HTR-8/SVneo (cell line): ENCODE measurements at places on chromosomes 13 and 19.

GRCh38 chr19:48966541-48967345, 1.6 kb downstream of the FTL start:
- no peak for DNase-seq

- no peak for DNase-seq
Measured at GRCh38 chr13:34869696-34870095, 72.4 kb upstream of the NBEA start.

DNA sequence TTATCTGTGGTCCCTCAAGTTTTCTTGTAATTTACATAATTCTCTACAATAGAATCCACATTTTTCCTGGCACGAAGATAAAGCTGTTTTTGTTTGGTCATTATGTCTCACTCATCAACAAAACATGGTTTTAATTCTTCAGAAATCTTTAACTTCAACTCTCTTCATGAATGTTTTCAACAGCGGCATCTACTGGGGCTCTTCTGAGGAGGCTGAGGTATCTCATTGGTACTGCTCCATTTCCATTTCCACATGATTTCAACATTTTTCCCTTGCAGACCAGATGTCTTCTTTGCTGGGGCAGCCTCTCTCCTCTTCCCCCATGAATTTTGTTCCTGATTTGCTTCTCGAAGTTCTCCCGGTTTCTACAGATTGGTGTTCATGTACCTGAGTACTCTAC, 5.8 kb upstream of the KBTBD7 start:
- no peak for DNase-seq

DNA sequence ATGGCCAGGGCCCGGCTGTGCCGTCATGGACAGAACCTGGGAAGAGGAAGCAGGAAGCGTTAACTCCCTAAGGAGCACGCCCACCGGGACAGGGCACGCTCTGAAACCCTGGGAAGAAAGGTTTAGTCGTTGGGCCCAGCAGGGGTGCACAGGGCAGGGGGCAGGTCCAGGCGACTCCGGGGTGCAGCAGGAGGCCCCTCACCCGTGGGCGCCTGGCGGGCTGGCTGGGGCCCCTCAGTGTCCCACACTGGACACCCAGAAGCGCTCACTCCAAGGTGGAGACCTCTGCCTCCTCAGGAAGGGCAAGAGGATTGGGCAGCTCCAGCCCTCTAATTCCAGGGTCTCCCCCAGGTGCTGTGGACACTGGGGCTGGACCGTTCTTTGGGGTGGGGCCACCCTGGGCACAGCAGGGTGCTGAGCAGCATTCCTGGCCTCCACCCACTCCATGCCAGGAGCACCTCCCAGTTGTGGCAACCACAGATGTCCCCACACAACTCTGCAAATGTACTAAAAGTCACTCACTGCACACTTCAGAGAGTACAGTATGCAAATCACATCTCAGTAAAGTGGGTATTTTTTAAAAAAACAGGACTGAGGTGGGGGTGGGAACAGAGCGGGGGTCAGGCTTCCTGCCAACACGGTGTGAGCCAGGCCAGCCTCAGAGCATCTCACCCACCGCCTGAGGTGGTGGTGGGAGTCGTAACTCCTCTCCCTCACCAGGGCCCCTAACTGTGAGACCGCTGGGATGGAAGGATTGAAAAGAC, 35.2 kb downstream of the PIP5K1C start:
- no peak for DNase-seq

GRCh38 chr19:45376045-45376724, 5.8 kb upstream of the ERCC2 start:
- peak; percentile 85 for DNase-seq

- DNase-seq, result no peak
Measured at GRCh38 chr19:35793381-35794165, 18.2 kb downstream of the ARHGAP33 start.

DNA sequence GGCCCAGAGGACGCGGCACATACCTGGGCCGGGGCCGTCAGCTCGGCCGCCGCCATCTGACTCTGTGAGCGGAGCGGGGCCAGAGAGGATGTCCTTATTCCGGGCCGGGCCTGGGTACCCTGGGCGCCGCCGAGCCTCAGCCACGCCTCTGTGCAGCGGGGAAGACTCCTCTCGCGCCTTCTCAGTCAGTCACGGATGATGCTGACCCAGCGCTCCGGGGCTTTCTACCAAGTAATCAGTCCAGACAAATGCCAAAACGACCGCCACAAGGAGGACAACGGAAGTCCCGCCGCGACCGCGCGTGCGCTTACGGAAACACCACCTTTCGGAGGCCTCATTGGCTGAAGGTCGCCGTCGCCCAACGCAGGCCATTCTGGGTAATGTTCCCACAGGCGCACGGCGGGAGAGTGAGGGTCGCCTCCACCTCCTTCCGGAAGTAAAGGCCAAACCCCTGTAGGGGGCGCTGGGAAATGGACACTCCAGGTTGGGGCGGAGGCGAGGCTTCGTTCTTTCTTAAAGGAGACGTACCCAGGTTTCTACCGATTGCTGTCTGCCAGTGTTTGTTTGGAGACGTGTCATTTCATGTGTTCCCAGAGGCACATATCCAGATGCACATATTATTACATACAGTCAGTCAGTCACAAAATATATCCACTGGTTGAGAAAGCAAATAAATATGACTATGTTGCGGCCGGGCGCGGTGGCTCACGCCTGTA, at the start of gene ZNF256:
Gene ZNF256 (minus strand): TSS at position 288 of the 716 bp plus-strand sequence. CDS start 232 bp downstream, at position 56.
- DNase-seq, result peak; percentile 97

DNA sequence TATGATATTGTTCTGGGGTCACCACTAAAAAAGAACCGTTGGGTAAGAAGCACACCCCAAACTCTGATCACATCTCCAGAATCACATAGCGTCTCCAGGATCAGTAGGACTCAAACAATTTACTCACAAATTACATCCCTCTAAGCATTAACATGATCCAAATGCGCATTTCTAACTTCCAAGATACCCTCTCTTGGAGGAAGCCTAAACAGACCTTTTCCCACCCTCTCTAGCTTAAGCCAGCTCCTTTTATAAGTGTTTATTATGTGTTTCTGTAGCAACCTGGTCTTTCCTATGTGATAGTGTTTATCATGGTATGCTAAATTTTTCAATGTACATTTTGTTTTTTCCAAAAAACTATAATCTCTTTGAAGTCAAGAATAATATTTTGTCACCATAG, 1846.5 kb downstream of the OLFM4 start:
- no peak for DNase-seq

DNA sequence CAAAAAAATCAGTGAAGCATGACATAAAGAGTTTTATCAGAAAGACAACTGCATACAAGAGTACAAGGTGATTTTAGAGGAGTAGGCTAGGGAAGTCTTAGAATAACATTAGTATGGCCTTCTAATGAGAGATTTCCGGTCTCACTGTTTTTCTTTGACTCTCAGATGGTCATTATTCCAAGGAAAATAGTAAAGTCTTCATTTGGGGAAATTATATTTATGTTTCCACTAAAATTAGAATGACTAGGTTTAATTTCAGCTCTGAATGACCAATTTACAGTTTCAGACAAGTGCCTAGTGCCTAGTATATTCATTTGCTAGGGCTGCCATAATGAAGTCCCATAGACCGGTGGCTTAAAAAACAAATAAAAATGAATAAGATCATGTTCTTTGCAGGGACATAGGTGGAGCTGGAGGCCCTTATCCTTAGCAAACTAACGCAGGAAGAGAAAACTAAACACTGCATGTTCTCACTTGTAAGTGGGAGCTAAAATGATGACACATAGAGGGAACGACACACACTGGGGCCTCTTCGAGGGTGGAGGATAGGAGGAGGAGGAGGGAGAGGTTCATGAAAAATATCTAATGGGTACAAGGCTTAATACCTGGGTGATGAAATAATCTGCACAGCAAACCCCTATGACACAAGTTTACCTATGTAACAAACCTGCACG, 303.1 kb downstream of the PCDH9 start:
- DNase-seq, result no peak

GRCh38 chr13:30314069-30314468, 6.7 kb upstream of the KATNAL1 start:
- no peak for DNase-seq

GRCh38 chr19:43503501-43504425, 783 bp downstream of the PHLDB3 start:
- DNase-seq, result peak; percentile 95

DNA sequence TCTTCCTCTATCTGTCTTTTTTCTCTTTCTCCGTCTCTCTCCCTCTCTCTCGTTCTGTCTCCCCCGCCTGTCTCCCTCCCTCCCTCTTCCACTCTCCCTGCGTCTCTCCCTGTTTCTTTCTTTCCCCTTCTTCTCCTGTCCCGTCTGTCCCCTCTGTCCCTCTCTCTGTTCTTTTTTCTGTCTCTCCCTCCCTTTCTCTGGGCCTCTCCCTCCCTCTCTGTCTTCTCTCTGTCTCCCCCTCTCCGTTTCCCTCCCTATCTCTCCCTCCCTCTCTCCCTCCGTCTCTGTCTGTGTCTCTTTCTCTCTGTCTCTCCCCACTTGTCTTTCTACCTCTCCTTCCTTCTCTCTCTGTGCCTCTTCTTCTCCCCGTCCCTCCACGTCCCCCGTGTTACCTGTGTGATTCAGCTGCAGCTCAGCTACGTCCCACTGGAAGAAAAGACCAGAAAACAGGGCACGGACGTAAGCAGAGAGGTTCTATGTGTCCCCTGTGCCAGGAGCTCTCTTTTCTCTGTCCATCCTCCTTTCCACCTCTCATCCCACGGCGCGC, 1.2 kb downstream of the CD70 start:
- no peak for DNase-seq

- DNase-seq, result no peak
Measured at GRCh38 chr19:12784871-12785430, 6.3 kb upstream of the JUNB start.

- no peak for DNase-seq
Measured at GRCh38 chr13:31437975-31438374, 238.2 kb downstream of the B3GLCT start.

GRCh38 chr13:29362849-29363604, 232.5 kb downstream of the SLC7A1 start:
- DNase-seq, result peak; percentile 68

GRCh38 chr19:48616041-48616436, 1.2 kb upstream of the FAM83E start:
- no peak for DNase-seq
